Gastrocnemius medialis (tissue), 4 donors: ENCODE measurements at places on chromosomes 11 and 22. TPM values are rescaled to one million over a fixed set of nuclear protein-coding genes. Genes with fewer than 3 reads are reported as not detected.

- DNase-seq: no peak
These were observed 24.9 kb downstream of the CDKN1C start for GRCh38 chr11:2860636-2861035.

GRCh38 chr11:107908211-107908610, 20.0 kb upstream of the RAB39A start:
- DNase-seq: no peak

GRCh38 chr11:121311373-121311772, 18.8 kb downstream of the SC5D start:
- DNase-seq: no peak

The TIMP3 gene
- total RNA-seq: 185 TPM

The UCP3 gene
- 580 TPM for total RNA-seq

- no peak for DNase-seq
These were observed 931.5 kb upstream of the FAT3 start for GRCh38 chr11:91293119-91293518.

The POGLUT3 gene
- 2.5 TPM for total RNA-seq

- DNase-seq: no peak
These were observed 29.6 kb upstream of the UPB1 start for GRCh38 chr22:24465566-24465965.

DNA sequence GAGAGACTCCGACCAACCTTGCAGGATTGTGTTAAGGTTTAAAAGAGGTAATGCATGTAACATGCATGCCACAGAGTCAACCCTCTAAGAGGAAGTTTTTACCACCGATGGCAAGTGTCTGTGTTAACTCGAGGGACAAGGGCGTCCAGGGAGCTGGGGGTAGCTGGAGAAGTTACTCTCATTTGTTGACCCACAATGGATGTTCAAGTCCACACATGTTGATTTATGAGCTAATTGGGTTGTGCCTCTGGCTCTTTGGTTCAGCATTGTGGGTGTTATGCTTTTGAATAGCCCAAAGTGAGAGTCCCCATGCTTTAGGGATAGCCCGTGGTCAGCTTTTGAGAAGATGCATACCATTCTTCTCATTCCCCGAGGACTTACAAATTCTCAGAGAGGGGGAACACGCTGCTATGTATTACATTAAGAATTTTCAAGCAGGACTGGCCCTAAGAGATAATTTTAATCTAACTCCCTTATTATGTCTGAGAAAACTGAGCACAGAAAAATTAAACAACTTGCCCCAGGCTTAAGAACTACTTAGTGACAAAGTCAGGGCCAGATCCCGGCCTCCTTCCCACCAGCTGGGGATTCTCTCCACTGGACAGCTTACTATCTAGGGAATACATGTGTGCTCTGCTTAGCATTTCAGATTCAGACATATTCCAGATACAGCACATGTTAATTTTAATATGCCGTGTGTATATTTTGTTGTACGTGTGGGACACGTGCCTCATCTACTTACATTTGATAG, 5.2 kb upstream of the PLET1 start:
- DNase-seq: no peak

The MS4A4A gene
- 9.1 TPM for total RNA-seq

DNA sequence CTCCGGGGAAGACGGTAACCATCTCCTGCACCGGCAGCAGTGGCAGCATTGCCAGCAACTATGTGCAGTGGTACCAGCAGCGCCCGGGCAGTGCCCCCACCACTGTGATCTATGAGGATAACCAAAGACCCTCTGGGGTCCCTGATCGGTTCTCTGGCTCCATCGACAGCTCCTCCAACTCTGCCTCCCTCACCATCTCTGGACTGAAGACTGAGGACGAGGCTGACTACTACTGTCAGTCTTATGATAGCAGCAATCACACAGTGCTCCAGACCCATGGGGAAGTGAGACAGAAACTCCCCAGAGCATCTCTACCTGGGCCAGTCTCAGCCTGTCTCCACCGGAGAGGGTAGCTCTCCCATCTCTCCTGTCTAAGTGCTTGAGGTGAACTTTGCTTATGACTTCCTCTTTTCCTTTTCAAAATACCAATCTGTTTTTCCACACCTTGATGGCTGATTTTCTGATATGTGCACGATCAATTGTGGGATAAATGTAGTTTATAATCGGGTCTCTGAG, 48.5 kb upstream of the VPREB1 start:
- no peak for DNase-seq

- DNase-seq: no peak
These were observed 84.4 kb upstream of the MYOD1 start for GRCh38 chr11:17634776-17635550.

DNA sequence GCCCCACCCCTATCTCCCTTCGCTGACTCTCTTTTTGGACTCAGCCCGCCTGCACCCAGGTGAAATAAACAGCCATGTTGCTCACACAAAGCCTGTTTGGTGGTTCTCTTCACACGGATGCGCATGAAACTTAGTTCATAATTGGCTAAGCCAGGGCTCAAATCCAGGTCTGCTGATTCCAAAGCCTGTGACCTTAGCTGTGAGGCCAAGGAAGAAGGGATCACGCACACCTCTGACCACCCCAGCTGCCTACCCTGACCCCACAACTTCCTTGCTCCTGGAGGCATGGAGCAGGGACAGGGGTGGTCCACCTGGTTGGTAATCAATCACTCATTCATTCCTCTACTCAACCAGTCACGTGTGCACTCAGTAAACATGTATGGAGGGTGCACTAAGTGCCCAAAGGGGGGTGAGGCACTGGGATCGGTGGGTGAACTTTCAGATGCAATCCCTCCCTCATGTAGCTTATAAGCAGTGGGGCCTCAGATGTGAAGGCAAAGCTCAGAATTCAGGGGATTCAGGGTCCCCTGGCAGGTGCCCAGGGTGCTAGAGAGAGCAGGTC, 10.3 kb downstream of the FXYD2 start:
- no peak for DNase-seq

DNA sequence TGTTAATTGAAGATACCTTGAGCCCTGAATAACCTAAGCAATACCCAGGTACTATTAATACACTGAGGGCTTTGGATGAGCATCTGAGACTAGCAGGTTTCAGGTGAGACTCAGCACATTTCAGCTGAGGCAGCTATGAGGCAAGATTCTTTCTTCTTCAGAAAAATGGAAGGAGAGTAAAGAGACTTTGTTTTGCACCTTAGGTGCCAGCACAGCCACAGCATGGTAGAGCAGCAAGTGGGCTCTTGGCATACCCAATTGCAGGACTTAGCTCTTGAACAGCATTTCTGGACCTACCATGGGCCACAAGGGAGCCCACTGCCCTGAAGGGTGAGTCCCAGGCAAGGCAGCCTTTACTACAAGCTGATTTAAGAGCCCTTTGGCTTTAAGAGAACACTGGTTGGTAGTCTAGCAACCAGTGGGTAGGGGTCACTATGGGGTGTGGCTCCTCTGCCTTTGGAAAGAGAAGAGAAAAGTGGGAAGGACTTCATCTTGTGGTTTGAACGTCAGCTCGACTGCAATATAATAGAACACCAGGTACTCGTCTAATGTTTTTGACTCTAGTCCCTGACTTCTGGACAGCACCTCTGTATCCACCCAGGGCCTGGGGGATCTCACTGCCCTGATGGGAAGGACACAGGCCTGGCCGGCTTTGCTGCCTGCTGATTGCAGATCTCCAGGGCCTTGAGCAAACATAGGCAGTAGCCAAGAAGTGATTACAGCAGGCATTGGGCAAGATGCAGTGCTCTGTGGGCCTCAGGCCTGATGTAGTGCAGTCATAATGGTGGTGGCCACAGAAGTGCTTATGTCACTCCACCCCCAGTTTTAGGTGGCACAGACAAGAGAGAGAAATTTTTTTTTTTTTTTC, 73.3 kb downstream of the GLYATL1 start:
- no peak for DNase-seq

DNA sequence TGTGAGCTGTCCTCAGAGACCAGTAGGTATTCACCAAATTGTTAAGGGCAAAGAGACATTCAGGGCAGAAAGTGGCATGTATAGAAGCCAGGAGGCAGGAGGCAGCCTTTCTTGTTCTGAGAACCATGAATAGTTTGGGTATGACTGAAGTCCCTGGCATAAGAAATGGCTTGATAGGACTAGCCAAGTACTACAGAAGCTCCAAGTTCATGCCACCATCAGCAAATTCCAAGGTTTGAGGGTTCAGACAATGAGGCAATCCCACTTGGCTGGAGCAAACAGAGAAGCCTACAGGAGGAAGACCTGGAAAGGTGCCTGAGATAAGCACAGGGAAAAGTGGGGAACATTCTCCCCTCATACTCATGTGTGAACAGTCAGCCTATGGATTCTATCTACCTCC, 25.8 kb downstream of the XRRA1 start:
- no peak for DNase-seq

The OR8D4 gene
- total RNA-seq: not detected

- DNase-seq: no peak
These were observed 29.3 kb upstream of the MUC5B start for GRCh38 chr11:1193326-1194230.

GRCh38 chr11:35911616-35912165, 32.2 kb upstream of the LDLRAD3 start:
- DNase-seq: no peak

- DNase-seq: peak; percentile 84
These were observed 64.3 kb upstream of the PPARA start for GRCh38 chr22:46085828-46086576.

- DNase-seq: no peak
These were observed 203.7 kb downstream of the MN1 start for GRCh38 chr22:27597703-27598444.

GRCh38 chr22:17866127-17866526, 91.9 kb upstream of the BID start:
- no peak for DNase-seq

DNA sequence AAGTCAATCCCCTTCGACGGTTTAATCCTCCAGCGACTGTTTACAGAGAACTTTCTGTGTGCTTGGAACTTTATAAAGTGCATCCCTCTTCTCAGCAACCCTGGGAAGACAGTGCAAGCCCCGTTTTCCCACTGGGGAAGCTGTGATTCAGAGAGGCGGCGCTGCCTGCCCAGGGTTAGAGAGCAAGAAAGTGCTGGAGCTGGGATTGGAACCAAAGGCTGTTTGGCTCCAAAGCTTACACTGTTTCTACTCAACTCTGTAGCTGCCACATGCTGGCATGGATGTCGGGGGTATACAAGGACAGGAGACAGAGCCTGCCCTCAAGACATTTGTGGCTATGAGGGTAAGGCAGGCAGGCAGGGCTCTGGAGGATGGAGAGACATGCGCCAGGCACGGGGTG, 13.0 kb downstream of the FBLN1 start:
- no peak for DNase-seq

The FIBIN gene
- 23.6 TPM for total RNA-seq
